ENCODE measurements at places on chromosomes 3 and 15. TPM values are rescaled to one million over a fixed set of nuclear protein-coding genes. Genes with fewer than 3 reads are reported as not detected.

GRCh38 chr3:55541016-55541415 lies 53.9 kb upstream of the WNT5A start:
- DNase-seq: no peak

GRCh38 chr15:47813748-47814384 lies 96.6 kb downstream of the SEMA6D start:
- DNase-seq: no peak

DNA sequence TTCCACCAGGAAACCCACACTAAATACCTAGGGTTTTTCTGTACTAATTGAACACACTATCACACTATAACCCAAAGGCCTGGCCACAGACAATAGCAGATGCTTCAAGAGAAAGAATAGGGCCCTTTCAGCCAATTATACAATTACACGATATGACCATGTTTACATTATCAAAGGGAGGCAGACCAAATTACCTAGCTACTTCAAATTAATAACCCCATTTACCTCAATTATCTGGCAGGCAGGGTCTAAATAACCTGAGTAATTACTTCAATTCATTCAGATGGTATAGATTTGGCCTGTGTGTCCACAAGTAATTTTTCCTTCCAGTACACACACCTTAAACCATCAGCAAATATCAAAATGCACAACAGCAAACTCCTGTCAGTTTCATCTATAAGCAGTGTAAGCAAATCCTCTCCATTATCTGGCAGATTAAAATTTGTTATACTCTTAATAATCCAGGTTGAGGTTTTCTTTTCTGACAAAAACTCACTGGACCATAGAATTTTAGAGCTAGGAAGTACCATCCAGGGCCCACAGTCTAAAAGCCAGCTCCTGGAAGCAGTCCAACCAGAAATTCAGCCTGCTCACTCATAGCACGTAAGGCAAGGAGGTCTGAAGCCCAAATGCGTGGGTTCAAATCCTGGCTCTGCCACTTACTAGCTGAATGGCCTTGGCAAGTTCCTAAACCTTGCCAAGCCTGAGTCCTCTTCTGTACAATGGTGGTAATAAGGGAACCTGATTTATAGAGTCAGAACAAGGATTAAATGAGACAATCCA lies 51.8 kb downstream of the RFTN1 start:
- DNase-seq: no peak

DNA sequence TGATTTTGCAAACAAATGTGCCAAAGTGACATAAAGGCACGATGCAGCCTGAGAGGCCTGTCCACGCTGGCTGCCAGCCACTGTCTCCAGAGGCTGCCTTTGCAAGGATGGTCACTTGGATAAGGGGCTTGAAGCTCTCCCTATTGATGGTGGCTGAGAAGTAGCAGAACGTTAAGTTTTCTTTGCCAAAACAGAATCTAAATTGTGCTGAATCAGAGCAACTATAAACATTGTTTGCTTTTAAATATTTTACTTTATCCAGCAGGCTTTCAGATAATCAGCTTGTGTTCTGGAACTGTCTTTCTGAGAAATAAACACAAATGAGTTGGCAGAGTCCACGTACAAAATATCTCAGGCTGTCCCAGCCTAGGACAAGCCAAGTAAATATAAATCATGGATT lies 23.8 kb upstream of the CNBP start:
- DNase-seq: no peak

DNA sequence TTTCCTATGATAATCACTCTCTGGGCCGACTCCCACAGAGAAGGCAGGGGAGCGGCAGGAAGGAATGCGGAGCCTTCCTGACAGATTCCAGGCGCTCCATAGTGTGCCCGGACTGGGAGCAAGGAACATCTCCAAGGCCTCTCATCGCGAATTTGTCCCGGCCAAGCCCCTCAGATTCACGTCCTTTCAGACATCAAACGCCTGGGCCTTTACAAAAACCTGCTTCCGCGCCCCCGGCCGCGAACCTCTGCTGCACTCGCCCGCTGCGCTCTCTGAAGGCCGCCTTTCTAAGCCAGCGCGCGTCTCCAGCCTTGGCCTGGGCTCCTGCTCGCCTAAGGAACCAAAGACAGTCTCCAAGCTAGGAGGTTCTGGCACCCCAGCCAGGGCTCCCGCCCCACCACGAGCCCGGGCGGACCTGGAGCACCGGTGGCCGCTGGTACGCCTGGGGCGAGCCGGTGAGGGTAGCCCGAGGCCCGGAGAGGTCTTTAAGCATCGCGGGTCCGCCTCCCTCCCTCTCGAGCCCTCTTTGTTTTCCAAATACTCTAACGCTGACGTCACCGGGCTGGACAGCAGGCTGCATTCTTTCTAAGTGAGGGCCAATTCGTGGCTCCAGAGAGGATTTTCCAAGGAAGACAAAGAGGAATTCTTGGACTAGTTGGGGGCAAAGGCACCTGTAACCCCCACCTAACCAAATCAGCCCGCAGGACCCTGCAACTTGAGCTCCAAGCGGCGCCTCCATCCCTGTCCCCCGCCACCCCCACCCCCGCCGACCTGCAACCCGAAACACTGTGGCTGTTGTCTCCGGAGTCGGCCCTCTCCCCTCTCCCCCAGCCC lies 759 bp downstream of the AMOTL2 start:
- no peak for DNase-seq

- DNase-seq: no peak
Measured at GRCh38 chr15:64472161-64472560, 11.8 kb downstream of the ZNF609 start.

DNA sequence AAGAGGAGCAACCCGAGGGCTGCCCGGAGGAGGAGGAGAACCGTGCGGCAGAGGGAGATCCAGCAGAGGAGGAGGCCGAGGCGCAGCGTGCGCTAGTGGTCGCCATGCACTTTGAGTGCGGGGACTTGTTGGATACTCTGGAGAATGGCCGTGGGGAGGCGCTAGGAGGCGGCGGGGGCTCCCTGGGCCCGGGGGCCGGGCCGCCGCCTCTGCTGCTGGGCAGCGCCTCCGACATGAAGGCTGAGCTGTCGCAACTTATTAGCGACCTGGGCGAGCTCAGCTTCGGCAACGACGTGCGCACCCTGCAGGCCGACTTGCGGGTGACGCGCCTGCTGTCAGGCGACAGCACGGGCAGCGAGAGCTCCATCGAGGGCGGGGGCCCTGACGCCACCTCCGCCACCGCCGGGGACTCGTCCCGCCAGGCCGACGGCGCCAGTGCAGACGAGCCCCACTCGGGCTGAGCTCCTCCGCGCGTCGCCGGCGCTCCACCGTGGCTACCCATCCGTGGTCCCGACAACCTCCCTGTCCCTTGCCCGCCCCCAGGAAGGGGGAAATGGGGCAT lies 2.0 kb downstream of the FAM43A start:
- DNase-seq: peak; percentile 86

DNA sequence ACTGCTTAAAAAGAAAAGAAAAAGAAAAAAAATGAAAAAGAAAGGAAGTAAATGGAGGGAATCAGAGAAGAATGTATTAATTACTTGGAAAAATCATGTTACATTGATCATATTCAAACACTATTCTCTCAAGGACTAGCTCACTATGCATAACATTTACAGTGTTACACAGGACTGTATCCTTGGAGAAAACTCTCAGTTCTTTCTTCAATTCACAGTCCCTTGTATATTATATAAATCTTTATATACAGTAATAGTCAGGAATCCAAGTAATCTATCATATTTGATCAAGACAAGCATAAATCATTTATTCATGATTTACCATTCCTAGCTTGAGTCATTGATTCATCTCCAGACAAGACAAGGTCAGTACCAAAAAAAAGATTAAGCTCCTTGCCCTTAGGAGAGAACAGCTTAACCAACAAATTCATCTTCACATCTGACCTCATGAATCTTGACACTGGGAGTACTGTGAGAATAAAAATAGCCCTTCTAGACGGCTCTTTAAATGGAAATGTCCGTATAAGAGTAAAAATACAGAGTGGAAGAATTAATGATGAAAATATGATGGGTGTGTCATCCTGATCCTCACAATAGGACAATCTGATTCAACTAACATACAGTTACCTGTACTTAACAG lies 980.4 kb downstream of the NAALADL2 start:
- no peak for DNase-seq

GRCh38 chr3:35919160-35919559 lies 279.8 kb downstream of the ARPP21 start:
- no peak for DNase-seq

DNA sequence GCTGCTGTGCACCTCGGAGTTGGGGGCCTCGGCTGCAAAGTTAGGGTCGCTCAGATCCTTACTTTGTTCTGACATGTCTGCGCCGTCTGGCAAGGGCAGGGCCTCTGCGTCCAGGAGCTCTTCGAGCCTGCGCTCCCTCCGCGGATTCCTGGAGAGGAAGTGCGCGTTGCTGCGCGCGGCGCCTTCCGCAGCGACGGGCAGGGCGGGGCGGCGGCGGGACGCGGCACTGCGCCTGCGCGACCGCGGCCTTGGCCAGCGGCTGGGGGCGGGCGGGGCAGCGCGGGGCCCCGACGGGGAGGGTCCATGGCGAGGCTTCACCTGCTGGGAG lies at the start of gene NDN:
Gene NDN (minus strand): TSS at position 163 of the 328 bp plus-strand sequence. CDS start 88 bp downstream, at position 75.
- peak; percentile 26 for DNase-seq

DNA sequence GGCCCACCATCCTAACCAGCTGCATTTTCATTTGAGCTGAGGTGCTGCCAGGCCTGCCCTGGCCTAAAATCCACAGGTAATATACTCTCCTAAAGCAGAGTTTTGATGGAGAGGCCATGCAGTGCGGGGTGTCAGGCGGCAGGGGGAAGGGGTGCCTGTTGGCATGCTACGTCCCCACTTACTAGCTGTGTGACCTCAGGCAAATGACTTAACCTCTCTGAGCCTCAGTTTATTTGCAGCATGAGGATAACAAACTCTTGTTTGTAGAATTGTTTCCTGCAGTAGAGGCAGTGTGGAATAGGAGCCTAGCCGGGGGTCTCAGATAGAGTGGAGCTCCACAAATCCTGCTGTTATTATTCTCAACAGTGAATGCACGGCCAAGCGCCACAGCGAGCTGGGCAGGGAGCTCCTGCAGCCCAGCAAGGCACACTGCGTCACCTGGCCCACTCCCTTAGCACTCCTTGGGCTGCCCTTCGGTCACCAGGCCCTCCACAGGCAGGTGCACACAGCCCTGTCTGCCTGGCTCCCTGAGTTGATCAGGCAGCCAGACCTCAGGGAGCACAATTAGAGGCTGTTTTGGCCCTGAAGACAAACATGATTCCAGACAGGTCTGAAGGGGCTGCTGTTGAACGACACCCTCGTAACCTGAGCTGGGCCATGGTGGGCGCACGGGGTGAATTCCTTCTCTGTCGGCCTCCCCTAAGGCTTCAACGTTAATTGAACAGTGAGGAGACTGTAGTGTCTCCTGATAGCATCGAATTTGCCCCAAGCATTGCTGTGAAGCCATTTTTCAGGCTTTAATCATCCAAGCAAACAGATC lies 248.8 kb upstream of the LYSMD4 start:
- no peak for DNase-seq

DNA sequence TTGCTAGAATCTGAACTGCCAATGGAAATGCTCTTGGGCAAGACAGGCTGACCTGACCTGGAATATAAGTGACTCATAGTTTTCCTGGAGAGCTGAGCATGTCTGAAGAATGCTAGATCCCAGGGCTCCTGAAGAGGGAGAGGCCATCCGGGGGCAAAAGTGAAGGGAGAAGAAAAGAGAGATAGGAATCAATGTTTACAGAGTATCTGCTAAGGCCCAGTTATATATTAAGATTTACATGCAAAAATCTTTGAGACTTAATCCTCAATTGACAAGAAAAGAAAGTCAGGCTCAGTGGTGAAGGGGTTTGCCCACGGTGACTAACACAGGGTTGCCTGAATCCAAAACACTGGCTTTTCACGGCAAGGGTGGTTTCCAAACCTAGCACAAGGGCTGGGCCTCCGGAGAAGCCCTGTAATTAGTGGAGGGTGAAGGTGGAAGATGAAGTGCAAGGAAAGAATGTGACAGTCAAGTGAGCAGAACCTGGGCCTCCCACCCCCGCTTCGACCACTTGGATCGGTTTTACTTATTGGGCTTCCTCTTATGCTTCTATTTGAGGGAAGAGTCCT lies 91.7 kb upstream of the FGF12 start:
- DNase-seq: peak; percentile 50

- no peak for DNase-seq
Measured at GRCh38 chr15:67834581-67835296, 5.1 kb downstream of the RNU6-1 start.

DNA sequence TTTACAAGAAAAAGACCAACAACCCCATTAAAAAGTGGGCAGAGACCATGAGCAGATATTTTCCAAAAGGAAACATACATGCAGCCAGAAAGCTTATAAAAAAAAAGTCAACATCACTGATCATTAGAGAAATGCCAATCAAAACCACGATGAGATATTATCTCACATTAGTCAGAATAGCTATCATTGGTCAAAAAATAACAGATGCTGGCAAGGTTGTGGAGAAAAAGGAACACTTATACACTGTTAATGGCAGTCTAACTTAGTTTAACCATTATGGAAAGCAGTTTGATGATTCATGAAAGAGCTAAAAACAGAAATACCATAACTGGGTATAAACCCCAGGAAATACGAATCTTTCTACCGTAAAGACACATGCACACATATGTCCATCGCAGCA lies 76.3 kb downstream of the SUCNR1 start:
- no peak for DNase-seq

DNA sequence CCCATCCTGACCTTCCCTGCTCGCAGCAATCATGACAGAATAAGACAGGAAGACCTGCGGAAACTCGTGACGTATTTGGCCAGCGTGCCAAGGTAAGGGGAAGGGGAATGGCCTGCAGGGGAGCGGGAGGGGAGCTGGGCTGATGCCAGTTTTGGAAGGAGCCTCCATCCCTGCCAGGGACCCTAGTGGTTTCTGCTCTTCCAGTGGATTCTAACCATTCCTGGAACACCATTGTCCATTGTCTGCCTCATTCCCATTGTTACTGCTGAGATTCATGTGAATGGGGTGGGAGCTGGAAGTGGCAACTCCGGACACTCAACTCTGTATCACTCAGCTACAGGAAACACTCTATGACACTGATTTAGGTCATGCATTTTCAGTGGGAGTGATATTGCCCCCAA lies 242.9 kb upstream of the ROPN1 start:
- DNase-seq: no peak

- no peak for DNase-seq
Measured at GRCh38 chr3:23611737-23612295, 193.9 kb upstream of the UBE2E1 start.

GRCh38 chr15:36614016-36614415 lies 34.6 kb downstream of the CDIN1 start:
- DNase-seq: no peak

The ROBO1 gene
- 13.8 TPM for total RNA-seq

The CLRN1 gene
- total RNA-seq: not detected

The CCDC39 gene
- not detected for total RNA-seq

The FEZF2 gene
- total RNA-seq: not detected

The ANKDD1A gene
- 2.8 TPM for total RNA-seq

All from activated naive CD8-positive, alpha-beta T cell treated with anti-CD3 and anti-CD28 coated beads for 36 hours (primary cell).